ENCODE measurements at places on chromosomes 12 and 14.

GRCh38 chr12:52413782-52414345 lies 7.7 kb upstream of the KRT82 start:
- DNase-seq, result no peak

DNA sequence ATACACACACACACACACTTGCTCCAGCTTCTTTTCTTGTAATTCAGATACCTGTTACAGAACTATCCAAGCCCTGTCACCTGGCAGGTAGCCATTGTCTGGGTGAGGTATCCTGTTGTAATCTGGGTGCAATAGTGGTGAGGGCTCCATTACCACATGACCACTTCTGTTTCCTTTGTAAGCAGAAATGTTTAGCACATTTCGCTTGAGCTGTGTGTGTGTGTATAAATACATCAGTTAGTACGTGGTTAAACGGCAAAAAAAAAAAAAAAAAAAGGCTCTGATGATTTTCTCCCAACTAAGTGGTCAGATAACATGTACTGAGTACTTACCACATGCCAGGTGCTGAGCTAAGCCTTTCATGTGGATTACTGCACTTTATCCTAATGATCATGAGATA lies 129.3 kb upstream of the SSTR1 start:
- no peak for DNase-seq

- peak; percentile 35 for DNase-seq
These were observed 116.6 kb downstream of the ETV6 start for GRCh38 chr12:11765817-11766794.

DNA sequence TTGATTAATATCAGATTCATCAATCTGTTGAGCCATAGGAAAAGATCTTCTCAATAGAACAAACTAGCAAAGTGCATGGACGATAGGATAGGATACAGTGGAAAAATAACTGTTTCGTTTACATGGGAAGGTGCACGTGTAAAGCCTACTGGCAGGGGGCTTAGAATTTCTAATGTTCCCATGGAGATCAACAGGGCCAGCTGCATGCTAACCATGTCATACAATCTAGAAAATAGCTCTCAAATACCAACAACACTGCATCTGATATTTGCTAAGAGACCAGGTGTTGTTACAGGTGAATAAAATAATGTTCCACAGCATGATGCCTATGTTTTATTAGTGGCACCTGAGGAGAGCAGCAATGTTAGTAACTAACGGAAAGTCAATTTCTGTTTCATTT lies 72.5 kb downstream of the ACSS3 start:
- DNase-seq, result no peak

DNA sequence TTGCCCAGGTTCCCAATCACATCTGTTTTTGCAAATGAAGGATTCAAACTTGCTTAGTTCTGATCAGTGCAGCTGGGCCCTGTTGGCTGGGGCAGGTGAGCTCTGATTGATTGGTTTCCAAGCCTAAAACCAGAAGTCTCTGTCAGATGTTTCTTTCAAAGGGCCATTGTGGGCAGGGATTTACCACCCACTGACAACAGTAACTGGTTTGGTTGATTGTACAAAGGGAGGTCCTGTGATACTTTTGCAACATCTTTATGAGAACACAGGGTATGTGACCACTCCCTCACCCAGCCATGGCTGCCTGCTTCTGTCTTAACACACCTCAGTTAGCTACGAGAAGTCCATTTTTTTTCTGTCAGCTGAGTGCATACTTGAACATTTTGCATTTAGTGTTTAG lies 184.1 kb downstream of the FLRT2 start:
- no peak for DNase-seq

DNA sequence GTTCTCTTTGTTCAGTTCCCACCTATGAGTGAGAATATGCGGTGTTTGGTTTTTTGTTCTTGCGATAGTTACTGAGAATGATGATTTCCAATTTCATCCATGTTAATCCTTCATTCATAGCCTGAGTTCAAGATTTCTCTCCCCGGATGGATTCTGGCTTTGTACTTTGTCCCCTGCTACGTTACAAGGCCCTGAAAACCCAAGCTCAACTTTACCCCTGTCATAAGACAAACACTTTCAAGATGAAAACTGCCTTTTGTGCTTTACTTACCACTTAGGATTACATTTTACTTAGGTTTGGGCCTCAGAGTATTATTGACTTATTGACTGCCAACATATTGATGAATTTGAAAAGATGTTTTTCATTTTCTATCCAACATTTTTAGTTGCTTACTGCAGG lies 36.3 kb downstream of the FOXA1 start:
- DNase-seq, result no peak

All from ELR (cell line).